Activated T-helper 1 cell treated with anti-CD3 and anti-CD28 coated beads, Interleukin-2, amount 50 U/mL, for 16 hours (primary cell): ENCODE measurements at places on chromosomes 12 and 14.

DNA sequence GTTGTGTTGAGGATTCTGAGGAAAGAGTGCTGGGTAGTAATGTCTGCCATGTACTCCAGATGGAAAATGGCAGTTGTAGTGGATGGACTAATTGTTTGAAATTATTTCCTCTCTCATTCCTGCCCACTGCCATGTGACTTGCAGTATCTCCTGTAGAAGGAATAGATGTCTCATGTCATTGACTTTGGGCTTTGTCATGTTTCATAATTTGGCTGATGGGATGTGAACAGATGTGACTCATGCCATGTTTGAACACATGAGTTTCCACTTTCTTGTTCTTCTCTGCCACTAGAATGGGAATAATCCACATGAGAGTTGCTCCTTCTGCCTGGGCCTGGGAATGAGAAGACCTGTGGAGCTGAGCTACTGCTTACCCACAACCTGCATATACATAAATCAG lies 2.4 kb upstream of the CALCOCO1 start:
- DNase-seq, result no peak

DNA sequence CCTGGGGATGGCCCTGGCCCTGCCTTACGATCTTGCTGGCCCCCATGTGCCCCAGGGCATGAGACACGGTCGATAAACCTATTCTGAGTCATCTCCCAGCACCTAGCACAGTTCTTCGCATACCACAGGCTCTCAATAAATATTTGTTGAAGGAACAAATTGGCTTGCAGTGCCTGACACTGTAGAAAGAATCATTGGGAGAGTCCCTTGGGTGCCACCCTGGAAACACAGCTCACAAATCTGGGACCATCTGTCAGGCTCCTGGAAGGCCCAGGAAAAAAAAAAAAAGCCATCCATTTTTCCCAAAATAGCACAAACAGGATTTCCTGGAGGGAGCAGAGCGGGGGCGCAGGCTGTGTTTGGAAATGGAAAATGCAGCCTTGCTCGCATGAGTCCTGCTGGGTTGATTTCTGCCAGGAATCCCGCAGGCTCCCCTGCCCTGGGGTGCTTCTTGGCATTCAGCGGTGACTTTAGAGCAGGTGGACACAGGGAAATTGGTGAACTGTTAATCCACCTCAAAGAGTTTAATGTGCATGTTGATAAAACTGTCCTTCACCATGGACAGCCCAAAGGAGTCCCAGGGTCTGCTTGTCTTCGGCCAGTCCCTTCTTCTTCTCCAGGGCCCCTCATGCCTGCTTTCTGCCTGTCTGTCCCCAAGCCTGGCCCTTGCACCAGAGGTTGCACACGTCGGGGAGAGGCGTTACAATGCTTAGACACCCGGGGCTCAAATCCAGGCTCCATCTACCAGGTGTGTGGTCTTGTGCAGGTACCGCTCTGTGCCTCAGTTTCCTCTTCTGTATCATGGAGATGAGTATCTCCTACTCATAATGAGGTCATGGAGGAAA lies 106.1 kb upstream of the RFLNA start:
- no peak for DNase-seq

DNA sequence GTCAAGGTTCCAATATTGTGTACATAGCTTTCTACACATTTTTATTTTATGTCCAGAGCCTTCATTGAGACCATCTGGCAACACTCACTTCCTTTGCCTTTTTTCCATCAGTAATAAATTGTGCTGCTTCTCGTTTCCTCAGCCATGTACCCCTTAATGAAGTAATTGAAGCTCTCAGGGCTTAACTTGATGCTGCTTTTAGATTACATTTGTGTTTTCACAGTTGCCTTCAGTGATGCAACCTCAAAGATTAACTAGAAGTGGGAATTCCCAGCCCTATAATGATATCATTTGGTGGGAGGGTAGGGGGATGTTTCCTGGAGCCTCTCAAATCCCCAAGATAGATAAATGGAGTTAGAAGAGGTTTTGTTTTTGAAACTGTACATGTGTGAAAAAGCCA lies 80.2 kb upstream of the KRR1 start:
- DNase-seq, result no peak

DNA sequence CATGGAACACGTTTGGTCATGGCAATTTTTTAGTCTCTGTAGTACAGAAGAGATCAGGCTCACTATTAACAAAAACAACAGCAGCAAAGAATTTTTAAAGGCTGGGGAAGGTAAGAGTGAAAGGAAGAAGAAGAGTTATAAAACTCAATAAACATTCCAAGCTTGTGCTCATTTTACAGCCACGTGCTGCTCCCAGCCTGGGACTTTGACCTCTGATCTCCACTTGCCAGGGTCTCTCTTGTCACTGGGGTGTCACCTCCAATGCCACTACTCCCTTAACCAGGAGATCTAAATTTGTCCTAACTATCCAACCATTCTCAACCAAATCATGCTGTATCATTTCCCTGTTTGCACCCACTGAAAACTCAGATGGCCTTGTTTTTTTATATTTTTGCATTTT lies 605.1 kb downstream of the VRK1 start:
- DNase-seq, result no peak

DNA sequence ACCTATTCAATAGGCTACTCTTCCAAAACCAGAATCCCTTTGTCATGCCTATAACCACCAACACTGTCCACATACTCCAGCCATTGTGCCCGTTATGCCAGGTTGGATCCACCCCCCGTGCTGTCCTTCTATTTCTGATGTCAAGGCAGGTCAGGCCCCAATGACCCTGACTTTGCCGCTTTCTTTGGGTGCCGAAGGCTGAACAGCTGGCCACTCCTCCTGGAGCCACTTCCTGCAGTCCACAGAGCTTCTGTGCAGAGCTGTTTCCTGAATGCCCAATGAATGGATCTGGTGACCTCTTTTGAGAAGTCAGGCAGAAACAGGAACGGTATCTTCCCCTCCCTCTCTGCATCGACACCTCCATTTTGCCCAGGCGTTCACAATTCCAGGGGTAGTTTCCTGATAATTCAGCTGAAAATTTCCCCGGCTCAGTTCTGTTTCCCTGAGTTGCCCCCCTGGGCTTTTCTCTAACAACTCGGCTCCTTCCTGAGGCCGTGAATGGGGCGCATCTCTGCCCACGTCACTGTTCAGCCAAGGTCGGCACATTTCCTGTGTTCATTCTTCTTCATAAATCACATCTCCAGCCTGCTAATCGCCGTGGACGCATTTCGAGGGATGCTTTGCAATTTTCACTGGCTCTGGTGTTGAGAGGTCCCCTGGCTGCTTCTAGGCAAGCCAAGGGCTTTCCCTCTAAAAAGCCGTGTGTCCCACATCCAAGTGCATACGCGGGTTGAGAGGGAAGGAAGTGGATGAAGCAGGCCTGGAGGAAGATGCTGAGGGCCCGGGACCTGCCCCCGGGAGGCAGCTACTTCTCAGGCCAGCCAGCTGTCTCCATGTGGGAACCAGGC lies 86.5 kb downstream of the PAPOLA start:
- no peak for DNase-seq

GRCh38 chr12:130713581-130713991 lies 2.5 kb downstream of the RIMBP2 start:
- DNase-seq, result no peak

GRCh38 chr12:89951050-89951693 lies 242.5 kb upstream of the ATP2B1 start:
- DNase-seq, result no peak

DNA sequence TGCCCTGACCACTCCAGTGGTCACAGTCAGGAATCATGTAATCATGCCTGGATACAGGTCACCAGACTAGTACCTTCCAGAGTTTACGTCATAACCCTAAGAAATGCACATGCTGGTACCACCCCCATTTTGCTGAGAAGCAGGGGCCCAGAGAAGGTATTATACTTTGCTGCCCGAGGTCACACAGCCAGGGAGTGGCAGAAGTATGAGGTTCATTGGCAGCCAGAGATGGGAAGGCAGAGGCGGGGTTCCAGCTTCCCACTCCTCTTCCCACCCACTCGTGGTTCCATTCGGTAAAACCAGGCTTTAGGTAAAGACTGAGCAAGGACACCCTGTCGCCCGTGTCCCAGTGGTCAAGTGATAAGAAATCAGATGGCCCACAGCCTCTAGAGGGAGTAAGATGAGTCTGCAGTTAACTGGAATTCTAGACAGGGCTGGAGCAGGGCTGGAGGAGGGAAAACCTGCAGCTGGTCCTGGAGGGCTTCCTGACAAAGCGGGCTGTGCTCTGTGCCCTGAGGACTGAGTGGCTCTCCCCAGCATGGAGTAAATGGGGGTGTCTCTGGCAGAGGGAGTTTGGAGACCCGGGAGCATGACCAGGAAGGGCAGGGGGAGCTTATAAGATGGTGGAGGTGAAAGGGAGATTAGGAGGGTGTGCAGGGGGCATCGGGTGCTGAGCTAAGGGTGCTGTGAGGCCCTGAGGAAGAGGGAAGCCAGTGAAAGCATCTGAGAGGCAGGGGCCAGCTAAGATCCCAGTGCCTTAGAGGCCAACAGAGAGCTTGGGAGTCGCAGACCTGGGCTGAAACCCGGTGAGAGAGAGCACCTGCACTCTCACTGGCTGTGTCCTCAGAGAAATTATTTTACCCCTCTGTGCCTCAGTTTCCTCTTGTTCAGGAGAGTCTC lies 5.7 kb downstream of the FAM222A start:
- DNase-seq, result no peak

DNA sequence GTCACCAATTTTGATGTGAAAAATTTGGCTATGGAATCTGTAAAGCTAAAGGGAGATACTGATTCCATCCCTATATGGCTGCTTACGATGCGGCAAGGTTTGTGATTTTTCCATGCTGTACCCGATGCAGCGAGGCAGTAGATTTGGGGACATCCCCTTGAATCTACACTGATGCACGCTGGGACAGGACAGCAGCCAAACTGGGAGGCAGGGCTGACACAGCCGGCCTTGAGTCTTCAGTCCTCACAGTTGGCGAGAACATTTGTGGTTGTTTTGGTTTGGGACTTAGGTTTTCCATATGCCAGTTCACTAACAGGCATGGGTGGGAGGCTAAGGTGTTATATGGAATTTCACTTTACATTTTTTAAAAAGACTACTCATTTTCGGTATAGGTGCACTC lies 3.8 kb downstream of the GALNT16 start:
- DNase-seq, result no peak
